Caudate nucleus (tissue), 63 donors: ENCODE measurements at places on chromosomes 4 and X.
A peak's percentile ranks its signal among the peaks of the same experiment; 100 is the strongest.

GRCh38 chrX:152905081-152905420 is 7.2 kb downstream of the ZNF185 start:
- DNase-seq = no peak

DNA sequence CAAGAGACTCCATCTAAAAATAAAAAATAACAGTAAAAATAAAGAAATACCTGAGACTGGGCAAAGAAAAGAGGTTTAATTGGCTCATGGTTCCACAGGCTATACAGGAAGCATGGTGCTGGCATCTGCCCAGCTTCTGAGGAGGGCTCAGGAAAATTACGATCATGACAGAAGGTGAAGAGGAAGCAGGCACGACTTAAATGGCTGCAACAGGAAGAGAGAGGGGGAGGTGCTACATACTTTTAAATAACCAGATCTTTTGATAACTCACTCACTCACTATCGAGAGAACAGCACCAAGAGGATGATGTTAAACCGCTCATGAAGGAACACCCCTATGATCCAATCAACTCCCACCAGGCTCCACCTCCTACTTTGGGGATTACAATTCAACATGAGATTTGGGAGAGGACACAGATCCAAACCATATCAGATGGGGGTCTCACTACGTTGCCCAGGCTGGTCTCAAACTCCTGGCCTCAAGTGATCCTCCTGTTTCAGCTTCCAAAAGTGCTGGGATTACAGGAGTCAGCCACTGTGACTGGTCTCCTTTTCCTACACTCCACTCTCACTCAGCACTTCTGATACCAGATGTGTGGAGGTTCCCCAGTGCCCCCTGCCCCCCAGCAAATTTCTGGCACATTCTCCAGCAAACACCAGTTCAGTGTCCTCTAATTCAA is 11.9 kb upstream of the ZNF157 start:
- no peak for DNase-seq

DNA sequence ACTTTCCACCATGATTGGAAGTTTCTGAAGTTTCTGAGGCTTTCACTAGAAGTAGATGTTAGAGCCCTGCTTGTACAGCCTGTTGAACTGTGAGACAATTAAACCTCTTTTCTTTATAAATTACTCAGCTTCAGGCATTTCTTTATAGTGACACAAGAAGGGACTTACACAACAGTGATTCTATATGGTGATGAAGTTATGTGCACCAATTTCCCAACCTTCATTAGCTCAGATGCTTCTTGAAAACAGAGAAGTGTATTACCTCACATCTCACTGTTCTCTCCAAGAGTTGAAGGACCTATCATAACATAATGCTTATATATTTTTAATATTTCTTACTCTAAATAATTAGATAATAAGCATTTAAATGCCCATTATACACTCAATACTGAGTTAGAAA is 202.1 kb upstream of the ANXA10 start:
- DNase-seq = no peak

DNA sequence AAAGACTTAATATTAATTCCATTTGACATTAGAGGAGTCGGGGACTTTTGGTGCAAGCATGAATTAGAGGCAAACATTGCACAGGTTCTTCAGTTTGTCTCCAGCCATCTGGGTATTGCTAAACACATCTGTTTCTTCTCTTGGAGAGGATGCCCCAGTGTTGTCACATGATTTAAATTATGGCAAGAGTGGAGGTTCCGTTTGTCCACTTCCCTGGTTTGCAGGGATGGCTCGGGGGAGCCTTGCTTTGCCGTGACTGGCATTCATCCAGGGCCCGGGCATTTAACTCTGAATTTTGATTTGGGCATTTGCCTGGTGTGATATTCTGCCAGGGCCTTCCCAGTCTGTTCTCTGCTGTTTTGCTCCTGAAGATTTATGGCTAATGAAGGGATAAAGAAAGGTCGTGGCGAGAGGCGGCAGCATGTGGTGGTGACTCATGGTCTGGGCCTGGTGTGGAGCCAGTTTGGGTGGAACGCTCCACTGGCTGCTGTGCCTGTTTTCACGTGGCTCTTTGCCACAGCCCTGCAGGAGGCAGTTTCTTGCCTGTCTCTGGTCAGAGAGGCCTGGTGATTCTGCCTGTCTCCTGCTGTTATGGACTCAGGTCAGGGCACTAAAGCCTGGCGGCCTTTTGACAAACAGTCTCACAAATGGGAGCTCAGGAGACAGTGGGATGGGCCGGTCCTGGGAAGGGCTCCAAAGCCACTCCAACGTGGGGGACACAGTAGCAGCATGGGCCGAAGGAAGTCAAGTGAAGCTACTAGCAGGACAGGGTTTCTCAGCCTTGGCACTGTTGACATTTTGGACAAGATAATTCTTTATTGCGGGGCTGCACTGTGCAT is 99.4 kb upstream of the PGRMC2 start:
- DNase-seq = peak; percentile 40

GRCh38 chr4:65340382-65341109 is 329.7 kb downstream of the EPHA5 start:
- no peak for DNase-seq

DNA sequence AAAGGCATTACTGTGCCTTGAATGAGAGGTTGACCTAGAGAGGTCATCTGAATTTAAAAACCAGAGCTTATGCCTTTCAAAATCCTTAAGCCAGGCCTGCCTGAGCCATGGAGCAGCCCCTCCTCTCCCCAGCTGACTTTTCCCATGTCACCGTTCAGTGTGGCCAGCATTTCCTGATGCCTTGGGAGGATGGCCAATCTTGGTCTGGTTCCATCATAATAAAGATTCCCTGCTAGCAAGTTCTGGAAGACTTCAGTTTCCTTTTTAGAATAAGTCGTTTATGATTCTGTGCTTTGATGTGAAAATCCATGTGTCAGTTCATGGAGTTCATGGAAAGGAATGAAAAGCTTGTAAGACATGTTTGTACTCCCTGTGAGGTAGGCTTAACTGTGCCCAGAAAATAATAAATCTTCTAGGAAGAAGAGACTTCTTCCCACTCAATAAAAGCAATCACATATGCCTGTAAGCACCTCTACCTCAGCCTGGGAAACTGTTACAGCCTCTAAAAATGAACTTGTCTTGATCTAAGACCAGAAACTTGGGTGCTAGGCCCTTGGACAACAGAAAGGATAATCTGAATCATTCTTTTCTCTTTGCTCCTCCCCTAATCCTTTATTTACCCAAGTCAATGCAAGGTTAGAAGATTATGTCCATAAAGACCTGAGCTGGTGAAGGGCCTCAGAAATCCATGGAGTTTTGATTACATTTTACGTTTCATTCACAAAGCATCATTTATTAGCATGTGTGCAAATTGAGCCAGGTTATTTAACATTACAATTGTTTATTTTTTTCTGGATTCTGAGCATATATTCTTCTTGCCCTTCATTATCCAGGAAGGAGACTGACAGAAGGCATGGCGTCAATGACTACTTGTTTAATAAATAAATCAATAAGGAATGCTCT is 84.0 kb upstream of the TBC1D9 start:
- no peak for DNase-seq

GRCh38 chrX:72381439-72382201 is 75.9 kb upstream of the CITED1 start:
- DNase-seq = no peak

DNA sequence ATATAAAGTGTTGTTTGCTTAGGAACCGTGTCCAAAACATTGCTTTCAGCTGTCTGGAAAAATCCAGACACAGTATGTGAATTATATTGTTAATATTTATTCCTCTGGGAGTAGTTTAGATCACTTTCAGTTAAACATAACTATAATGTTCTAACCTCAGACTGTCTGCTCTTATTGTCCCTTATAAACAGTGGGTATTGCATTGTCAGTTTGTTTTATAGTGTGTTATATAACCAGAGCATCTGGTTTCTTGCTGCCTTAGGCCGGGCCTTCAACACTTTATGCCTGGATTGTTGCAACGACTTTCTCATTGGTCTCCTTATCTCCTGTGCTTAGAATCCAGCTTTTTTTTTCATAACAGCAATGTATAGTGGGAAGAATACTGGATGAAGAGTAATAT is 26.4 kb downstream of the ATG4A start:
- no peak for DNase-seq

DNA sequence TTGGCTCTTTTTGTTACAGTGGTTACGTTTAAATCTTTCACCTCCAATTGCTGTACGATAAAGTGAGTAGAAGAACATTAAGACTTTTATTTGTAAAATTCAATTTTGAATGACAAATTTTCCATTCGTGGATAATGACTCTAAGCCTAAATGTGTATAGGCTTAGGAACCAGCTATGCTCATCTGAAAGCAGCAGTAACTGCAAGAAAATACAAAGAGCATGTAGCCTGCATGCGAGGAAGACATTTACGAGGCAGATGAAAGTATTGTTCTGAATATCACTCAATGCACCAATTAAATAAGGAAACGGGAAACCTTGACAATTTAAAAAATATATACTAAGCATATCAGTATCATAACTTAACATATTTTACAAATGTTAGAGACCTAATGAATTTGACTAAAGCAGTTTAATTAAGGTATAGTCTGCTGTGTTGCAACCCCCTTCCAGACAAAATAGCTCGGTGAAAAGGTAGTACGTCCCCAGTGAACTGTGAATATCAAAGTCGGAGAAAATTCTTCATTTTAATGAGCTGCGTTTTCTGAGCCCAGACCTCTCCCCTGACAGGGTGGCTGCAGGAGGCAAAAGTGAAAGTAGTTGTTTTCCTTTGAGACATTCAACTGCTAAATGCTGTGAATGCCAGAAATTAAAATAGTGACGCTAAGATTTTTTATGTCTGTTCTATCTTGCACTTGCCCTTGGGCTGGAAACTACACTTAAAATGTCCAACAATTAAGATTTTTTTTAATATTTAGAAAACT is 1236.5 kb upstream of the TENM3 start:
- no peak for DNase-seq

DNA sequence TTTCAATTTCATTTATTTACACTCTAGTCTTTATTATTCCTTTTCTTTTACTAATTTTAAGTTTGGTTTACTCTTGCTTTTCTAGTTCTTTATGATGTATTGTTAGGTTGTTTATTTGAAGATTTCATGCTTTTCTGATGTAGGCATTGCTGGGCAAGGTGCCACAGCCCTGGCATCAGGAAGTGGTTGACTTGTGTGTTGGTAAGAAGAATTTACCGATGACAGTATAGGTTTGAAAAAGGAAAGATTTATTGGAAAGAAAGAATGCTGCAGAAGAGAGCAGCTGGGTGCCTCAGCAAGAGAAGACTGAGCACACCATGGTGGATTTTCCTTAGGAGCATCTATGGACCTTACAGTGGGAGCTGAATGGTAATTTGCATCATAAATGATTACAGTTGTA is 153.2 kb downstream of the KLF8 start:
- no peak for DNase-seq

GRCh38 chr4:119209077-119209476 is 3.4 kb upstream of the USP53 start:
- no peak for DNase-seq

DNA sequence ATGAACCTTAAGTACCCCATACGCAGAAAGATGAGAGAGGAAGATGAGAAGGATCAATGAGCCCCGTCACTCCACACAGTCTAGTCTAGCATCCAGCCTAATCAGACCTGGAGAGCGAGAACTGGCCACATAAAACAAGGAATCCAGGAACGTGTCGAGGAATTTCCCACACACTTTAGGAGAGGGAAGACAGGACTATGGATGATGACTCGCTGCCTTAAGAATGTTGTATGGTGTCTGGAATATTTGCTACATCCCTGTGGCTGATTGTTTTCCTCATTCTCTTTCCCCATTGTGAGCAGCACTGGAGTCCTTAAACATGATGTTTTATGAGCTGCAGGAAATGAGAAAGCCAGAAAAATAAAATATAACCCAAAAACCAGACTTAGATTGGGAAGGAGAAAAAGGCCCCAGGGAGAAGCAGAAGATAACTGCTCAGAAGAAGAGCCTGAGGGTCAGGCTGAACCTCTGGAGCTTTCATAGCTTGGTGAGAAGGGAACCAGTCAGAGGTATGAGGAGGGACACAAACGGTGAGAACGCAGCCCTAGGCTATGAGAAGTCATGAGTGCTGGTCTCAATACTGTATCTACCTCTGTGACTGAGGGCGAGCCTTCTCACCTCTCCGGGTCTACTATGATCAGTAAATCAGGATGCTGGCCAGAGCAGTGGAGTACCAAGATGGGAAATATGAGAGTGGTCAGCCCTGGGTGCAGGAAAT is 139.5 kb upstream of the NOCT start:
- no peak for DNase-seq

- DNase-seq = no peak
These were observed at the start of gene RAI2 for GRCh38 chrX:17860811-17861488. Gene RAI2, minus strand, starts transcription at chrX:17861298. Its CDS starts 59,288 bp downstream, at chrX:17802010.

GRCh38 chr4:69984030-69984443 is 11.7 kb upstream of the STATH start:
- no peak for DNase-seq

- no peak for DNase-seq
These were observed 97.9 kb upstream of the NUDT6 start for GRCh38 chr4:123020285-123020684.

- no peak for DNase-seq
These were observed 762.0 kb downstream of the CCSER1 start for GRCh38 chr4:90889171-90889570.

- DNase-seq = peak; percentile 31
These were observed 669 bp downstream of the TMEM150C start for GRCh38 chr4:82560853-82561785.

- no peak for DNase-seq
These were observed 43.2 kb downstream of the QDPR start for GRCh38 chr4:17468619-17469221.

DNA sequence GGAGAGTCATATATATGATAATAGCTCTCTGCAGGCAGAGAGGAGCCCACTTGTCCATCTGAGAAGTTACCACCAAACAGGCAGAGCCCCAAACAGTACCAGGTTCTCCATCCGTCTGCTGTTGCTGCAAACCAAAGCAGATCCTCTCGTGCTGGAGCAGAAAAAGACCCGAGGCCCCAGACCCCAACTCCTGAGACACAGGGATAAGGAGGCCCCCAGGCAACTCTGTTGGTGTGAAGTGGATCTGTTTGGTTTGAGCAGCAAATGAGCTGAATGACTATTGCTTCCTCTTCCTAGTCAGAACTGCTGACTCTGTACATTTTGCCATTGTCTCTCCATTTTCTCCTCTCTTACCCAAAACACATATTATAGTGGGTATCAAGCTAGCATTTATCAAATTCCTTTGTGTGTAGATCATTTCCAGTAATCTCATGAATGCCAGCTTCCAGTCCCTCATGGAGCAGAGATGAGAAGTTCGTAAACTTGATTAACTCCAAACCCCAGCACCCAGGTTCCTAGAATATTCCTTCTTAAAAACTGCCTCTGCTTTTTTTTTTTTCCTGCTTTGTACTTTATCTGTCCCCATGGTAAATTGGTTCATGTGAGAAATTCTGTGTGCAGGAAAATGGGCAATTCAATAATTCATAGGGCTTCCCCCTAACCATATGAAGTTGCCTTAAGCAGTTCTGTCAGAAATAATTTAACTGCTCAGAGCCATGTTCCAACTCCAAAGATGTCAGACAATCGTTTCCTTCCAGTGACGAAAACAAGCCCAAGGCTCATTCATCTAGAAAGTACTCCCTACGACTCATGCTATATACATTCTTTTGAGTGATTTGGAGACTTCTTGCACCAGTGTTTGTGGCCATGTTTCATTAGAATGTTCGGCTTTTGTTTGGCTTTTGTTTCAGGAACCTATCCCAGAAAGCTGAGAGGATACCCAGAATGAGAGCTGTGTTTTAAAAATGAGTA is 98.6 kb upstream of the ATXN3L start:
- no peak for DNase-seq

GRCh38 chrX:68648960-68649359 is 1.5 kb downstream of the STARD8 start:
- DNase-seq = no peak
